ENCODE measurements at places on chromosomes 4 and X. TPM values are rescaled to one million over a fixed set of nuclear protein-coding genes. Genes with fewer than 3 reads are reported as not detected.

The CFAP299 gene
- not detected for total RNA-seq

The CYLC1 gene
- not detected for total RNA-seq

The MSMO1 gene
- total RNA-seq: 176 TPM

The USP17L27 gene
- total RNA-seq: not detected

The RAB40AL gene
- total RNA-seq: 0.59 TPM

The HERC5 gene
- 2.1 TPM for total RNA-seq

The DUSP9 gene
- 0.10 TPM for total RNA-seq

The GLRB gene
- 2.4 TPM for total RNA-seq

The H2BW1 gene
- not detected for total RNA-seq

The KLHL4 gene
- 3.2 TPM for total RNA-seq

The ITM2A gene
- 138 TPM for total RNA-seq

The ACE2 gene
- not detected for total RNA-seq

The PDHA2 gene
- total RNA-seq: not detected

The SLC26A1 gene
- total RNA-seq: 0.30 TPM

The ANXA10 gene
- total RNA-seq: not detected

The SPANXB1 gene
- not detected for total RNA-seq

The PTPN13 gene
- 78.6 TPM for total RNA-seq

The HDAC8 gene
- total RNA-seq: 33.9 TPM

The COL25A1 gene
- 8.6 TPM for total RNA-seq

The CXCL5 gene
- total RNA-seq: 0.20 TPM

The SLC49A3 gene
- total RNA-seq: 3.2 TPM

The ZDHHC15 gene
- total RNA-seq: 3.0 TPM

The FGD1 gene
- 4.6 TPM for total RNA-seq

The OPHN1 gene
- 17.9 TPM for total RNA-seq

The DUX4 gene
- not detected for total RNA-seq

The SHISA3 gene
- total RNA-seq: 2.3 TPM

The RAB9B gene
- total RNA-seq: 4.8 TPM

The RAB39B gene
- total RNA-seq: 0.30 TPM

The MAGEB2 gene
- not detected for total RNA-seq

The TLR1 gene
- total RNA-seq: 12.6 TPM

The STATH gene
- not detected for total RNA-seq

The MAB21L2 gene
- total RNA-seq: 0.10 TPM

The TMPRSS11D gene
- total RNA-seq: 0.79 TPM

The LEF1 gene
- 38.1 TPM for total RNA-seq

The MAOB gene
- total RNA-seq: 2.5 TPM

The SSX4B gene
- not detected for total RNA-seq

The INPP4B gene
- total RNA-seq: 28.6 TPM

The RBM46 gene
- total RNA-seq: not detected

The NPNT gene
- 30.7 TPM for total RNA-seq

The GPC4 gene
- 24.5 TPM for total RNA-seq

The LDOC1 gene
- total RNA-seq: 3.3 TPM

The SMPX gene
- total RNA-seq: 40.1 TPM

The CENPVL2 gene
- total RNA-seq: not detected

The PIR gene
- total RNA-seq: 4.6 TPM

The CT55 gene
- total RNA-seq: not detected

The GAGE12J gene
- not detected for total RNA-seq

The TRO gene
- 45.1 TPM for total RNA-seq

The GUCY1B1 gene
- total RNA-seq: 12.6 TPM

The RNF150 gene
- total RNA-seq: 15.0 TPM

The MSN gene
- total RNA-seq: 77.5 TPM

The MTMR8 gene
- total RNA-seq: 1.7 TPM

The GAGE12F gene
- not detected for total RNA-seq

The CENPVL1 gene
- not detected for total RNA-seq
